ENCODE measurements at places on chromosomes 2 and 18. TPM values are rescaled to one million over a fixed set of nuclear protein-coding genes. Genes with fewer than 3 reads are reported as not detected.

GRCh38 chr2:128414946-128415778, 96.5 kb upstream of the HS6ST1 start:
- no peaks in the 10 kb centered on the region for H3K27me3 ChIP-seq
- H3K4me3 ChIP-seq = no peak overlapping the region
- H3K4me1 ChIP-seq = no peaks in the 10 kb centered on the region
- H3K27ac ChIP-seq = no peak overlapping the region

- H3K4me1 ChIP-seq = peaks cover 10% of the 10 kb centered on the region
- no peaks in the 10 kb centered on the region for H3K36me3 ChIP-seq
- H3K27me3 ChIP-seq = peaks cover 7% of the 10 kb centered on the region
- no peak overlapping the region for H3K4me3 ChIP-seq
- DNase-seq = no peak
- no peak overlapping the region for H3K27ac ChIP-seq
Measured at GRCh38 chr2:23399674-23400261, 14.8 kb downstream of the KLHL29 start.

- no peak overlapping the region for H3K4me3 ChIP-seq
- no peak overlapping the region for H3K27ac ChIP-seq
- H3K27me3 ChIP-seq = no peaks in the 10 kb centered on the region
- no peaks in the 10 kb centered on the region for H3K36me3 ChIP-seq
- no peaks in the 10 kb centered on the region for H3K4me1 ChIP-seq
Measured at GRCh38 chr2:105611811-105612424, 132.8 kb upstream of the NCK2 start.

Gene COL4A3
- total RNA-seq = not detected

GRCh38 chr2:46010925-46011490, 286.2 kb upstream of the EPAS1 start:
- no peak for DNase-seq
- H3K36me3 ChIP-seq = no peaks in the 10 kb centered on the region
- H3K4me1 ChIP-seq = no peaks in the 10 kb centered on the region
- no peak overlapping the region for H3K4me3 ChIP-seq
- no peaks in the 10 kb centered on the region for H3K27me3 ChIP-seq

Data from activated naive CD8-positive, alpha-beta T cell treated with anti-CD3 and anti-CD28 coated beads for 36 hours (primary cell).